Ovary (tissue), 10 donors: ENCODE measurements at places on chromosomes 5 and 9. TPM values are rescaled to one million over a fixed set of nuclear protein-coding genes. Genes with fewer than 3 reads are reported as not detected.

Gene IRX1
- not detected for total RNA-seq

Gene SLC45A2
- 0.15 TPM for total RNA-seq

Gene USP20
- 32.4 TPM for total RNA-seq

Gene UNC5A
- total RNA-seq: 0.23 TPM

Gene MLANA
- not detected for total RNA-seq

Gene ZNF618
- 9.3 TPM for total RNA-seq

Gene ADGRD2
- not detected for total RNA-seq

Gene IL4
- total RNA-seq: not detected

Gene UGCG
- total RNA-seq: 23.8 TPM

Gene PLGRKT
- total RNA-seq: 13.7 TPM

Gene RASGRF2
- total RNA-seq: 25.0 TPM

Gene DMRT1
- total RNA-seq: not detected

Gene CTXN3
- total RNA-seq: not detected

Gene PDZD2
- total RNA-seq: 44.4 TPM

Gene PCDHGB4
- 6.0 TPM for total RNA-seq

Gene CPLANE1
- 24.6 TPM for total RNA-seq

Gene SEMA4D
- total RNA-seq: 15.6 TPM

Gene DAB2IP
- total RNA-seq: 79.0 TPM

Gene PRDM9
- not detected for total RNA-seq

Gene LIFR
- 143 TPM for total RNA-seq

Gene MRPL50
- total RNA-seq: 13.6 TPM

Gene CCDC192
- 0.32 TPM for total RNA-seq

Gene PCDHB9
- total RNA-seq: 3.7 TPM

Gene LHX3
- not detected for total RNA-seq

Gene SCGB3A2
- not detected for total RNA-seq
